ENCODE measurements at places on chromosomes 11 and 22.

- DNase-seq = no peak
Measured at GRCh38 chr11:124199702-124200101, 16.6 kb downstream of the OR10D3 start.

DNA sequence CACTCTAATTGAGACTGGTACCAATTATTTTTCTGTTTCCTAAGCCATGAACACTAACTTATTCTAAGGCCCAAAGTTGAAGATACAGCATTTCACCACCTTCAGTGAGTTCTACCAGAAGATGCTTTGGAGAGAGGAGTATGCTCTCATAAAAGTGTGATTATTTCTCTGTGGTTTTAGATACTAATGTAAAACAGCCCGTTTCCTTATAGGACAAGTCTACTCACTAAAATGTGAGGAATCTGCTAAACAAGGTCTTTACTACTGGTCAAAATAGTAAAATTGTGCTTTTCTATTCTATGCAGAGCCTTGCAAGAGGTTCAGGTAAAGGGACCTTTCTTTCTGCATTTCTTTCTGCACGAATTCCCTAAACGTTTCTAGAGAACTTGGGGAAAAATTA is 2.4 kb downstream of the LGR4 start:
- DNase-seq = no peak

- no peak for DNase-seq
Measured at GRCh38 chr22:23566705-23567475, 13.2 kb downstream of the IGLL1 start.

GRCh38 chr22:45009606-45010531 is at the start of gene PHF21B:
PHF21B (minus strand) TSS chr22:45010005; CDS start chr22:45009549, 456 bp downstream.
- no peak for DNase-seq

DNA sequence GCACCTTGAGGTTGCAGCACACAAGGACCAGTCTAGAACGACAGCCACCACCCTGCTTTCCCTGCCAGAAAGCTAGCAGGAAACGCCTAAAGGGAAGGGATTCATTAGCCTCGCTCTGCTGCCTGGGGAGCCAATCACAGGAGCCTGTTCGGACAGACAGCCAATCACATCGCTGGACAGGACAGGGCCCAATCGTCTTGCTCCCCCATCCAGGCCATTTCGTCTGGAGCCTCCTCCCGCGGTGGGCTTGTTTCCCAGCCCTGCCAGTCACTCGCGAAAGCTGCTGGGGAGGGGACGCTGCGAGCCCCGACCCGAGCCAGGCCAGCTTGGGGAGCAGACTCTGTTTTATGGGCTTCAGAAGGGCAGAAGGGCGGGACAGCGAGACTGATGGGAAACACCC is 79.8 kb upstream of the NCAM1 start:
- DNase-seq = no peak

DNA sequence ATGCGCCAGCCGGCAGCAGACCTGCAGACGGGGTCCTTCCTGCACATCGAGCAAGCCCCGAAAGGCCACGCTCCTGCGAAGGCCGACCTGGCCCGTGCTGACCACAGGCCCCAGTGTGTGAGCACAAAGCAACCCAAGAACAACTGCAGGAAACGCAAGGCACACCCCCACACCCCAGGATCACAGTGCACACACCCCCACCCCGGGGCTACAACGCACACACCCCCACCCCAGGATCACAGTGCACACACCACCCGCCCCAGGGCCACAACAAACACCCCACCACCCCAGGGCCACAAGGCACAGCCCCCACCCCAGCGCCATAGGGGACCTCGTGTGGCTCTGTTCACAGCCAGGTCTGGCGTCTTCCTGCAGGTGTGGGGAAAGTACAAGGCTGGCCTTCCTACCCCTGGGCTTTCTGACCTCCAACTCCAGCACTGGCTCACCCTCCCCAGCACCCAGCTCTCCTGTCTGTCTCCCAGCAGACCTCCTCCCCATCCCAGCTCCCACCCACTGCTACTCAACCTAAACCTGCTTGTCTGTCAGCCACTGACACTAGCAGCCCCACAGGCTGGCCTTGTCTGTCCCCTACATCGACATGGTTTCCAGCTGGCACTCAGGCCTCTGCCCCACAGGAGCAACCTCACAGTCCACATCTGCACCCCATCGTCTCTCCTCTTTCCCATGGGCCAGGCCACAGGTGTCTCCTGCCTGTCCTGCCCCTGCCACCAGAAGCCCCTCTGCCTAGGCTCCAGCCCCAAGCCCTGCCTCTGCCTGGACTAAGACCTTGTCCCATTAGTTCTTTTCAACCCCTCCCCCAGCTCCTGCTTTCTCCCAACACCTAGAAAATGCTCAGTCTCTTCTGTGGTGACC is 20.5 kb upstream of the EFCAB6 start:
- no peak for DNase-seq

- no peak for DNase-seq
Measured at GRCh38 chr22:47329727-47330650, 567.5 kb downstream of the TBC1D22A start.

DNA sequence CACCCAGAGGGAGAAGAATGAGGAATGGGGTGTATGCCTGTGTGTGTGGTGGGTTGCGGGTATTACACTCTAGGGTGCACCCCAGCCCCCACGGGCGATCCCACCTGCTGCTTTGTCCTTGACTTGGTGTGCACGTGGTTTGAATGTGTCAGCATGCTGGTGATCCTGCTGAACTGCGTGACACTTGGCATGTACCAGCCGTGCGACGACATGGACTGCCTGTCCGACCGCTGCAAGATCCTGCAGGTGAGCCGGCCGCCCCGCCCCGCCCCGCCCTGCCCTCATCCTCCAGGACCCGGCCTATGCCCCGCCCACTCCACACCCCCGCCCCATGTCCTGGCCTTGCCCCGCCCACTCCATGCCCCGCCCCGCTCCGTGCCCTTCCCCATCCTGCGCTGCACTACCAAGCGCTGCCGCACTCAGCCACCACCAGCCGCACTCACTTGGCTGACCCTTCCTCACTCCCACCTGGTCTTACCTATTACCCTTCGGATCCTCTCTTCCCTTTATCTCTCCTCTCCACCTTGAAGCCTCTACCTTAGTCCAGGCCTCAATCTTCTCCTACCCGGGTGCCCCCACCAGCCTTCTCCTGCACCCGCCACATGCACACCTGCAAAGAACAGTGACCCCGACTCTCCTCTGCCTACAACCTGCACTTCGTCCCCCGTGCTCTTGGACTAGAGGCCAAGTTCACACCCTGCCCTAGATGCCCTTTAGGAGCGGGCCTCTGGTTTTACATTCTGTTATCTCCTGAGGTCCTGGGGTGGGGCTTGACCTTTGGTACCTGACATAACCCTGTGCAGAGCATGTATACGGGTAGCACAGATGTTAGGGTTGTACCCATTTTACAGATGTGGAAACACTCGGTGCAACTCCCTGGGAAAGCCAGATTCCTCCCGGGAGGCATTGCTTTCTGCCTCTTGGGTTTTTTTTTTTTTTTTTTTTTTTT is 27.7 kb downstream of the CACNA1I start:
- DNase-seq = peak; percentile 73

- DNase-seq = no peak
Measured at GRCh38 chr11:104124979-104125378, 39.0 kb downstream of the PDGFD start.

Measured in activated CD4-positive, alpha-beta T cell treated with anti-CD3 and anti-CD28 coated beads, Interleukin-2, amount 50 U/mL, for 1 hour (primary cell).